ENCODE measurements at places on chromosomes 5 and 9.

- no peak for DNase-seq
These were observed 118.5 kb downstream of the UGCG start for GRCh38 chr9:112015149-112015548.

- DNase-seq, result no peak
These were observed 119.7 kb upstream of the NIPBL start for GRCh38 chr5:36756848-36757247.

GRCh38 chr5:137753691-137754187, 424 bp downstream of the HNRNPA0 start:
- no peak for DNase-seq

- DNase-seq, result no peak
These were observed 7.5 kb downstream of the NR2F1 start for GRCh38 chr5:93590493-93590892.

DNA sequence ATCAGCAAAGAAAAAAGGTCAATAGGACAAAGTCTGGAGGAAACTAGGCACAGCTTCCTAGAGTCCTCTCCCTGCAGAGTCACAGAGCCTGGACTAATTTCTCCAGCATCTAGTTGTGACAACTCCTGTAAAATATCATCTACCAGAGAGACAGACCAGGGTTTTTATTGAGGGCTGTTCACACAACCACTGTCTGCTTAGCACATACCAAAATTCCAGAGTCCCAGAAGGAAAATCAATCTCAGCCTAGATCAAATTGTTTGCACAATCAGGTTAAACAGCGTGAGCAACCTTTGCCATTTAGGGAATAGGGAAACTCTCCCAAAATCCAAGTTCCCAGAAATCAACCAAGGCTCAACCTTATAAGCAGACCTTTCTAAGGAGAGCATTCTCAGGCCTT, 190.3 kb downstream of the SYK start:
- DNase-seq, result no peak

DNA sequence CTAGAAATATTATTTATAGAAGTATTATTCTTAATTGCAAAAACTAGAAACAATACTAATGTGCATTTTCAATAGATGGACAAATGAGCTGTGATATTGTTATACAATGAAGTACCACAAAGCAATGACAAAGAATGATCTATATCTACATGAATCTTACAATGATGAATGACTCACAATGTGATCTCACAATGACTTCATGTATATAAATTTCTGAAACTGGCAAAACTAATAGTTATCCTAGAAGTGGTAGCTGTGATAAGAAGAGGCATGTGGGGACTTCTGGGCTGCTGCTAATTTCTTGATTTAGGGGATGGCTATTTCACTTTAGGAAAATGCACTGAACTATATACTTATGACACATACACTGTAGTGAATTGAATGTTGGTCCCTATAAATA, 396.0 kb upstream of the ZNF608 start:
- no peak for DNase-seq

- DNase-seq, result no peak
These were observed 18.1 kb downstream of the MAMDC2 start for GRCh38 chr9:70061776-70062175.

DNA sequence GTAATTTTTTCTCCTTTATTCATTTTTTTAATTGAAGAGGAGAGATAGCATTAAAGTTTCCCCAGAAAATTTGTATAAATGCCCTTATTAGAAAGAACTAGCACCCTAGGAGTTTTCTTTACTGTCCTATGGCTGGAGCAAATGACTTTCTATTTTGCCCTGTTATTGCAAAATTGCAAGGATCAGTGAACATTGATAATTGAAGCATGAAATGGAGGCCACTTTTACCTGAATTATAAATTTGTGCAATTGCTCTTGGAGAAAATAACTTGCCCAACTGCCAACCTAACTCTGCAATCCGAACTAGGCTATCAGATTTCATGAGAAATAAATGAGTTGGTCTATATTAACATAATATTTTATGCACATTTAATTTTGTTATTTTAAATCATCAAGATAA, 111.9 kb downstream of the MTRR start:
- DNase-seq, result no peak

DNA sequence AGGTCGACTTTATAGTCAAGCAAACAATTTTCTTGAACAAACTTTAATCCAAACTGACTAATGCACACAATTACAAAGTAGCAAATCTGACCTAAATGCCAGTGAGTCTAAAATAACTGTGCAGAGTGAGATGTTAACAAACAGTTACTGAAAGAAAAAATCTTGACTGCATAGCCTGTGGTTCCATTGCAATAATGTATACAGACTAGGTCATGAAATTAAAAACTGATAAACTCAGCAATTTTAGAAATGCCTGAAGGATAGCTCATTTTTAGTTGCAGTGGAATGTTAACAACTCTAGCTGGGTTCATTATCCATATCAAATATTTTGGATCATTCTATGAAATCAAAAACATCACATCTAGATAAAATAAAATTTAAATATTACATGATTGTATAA, 73.4 kb upstream of the CDH12 start:
- no peak for DNase-seq

GRCh38 chr5:90398726-90399125, 10.8 kb downstream of the CETN3 start:
- no peak for DNase-seq

- DNase-seq, result no peak
These were observed 39.2 kb downstream of the DCAF10 start for GRCh38 chr9:37839496-37840461.

- no peak for DNase-seq
These were observed 309.9 kb downstream of the IRX1 start for GRCh38 chr5:3905521-3905920.

DNA sequence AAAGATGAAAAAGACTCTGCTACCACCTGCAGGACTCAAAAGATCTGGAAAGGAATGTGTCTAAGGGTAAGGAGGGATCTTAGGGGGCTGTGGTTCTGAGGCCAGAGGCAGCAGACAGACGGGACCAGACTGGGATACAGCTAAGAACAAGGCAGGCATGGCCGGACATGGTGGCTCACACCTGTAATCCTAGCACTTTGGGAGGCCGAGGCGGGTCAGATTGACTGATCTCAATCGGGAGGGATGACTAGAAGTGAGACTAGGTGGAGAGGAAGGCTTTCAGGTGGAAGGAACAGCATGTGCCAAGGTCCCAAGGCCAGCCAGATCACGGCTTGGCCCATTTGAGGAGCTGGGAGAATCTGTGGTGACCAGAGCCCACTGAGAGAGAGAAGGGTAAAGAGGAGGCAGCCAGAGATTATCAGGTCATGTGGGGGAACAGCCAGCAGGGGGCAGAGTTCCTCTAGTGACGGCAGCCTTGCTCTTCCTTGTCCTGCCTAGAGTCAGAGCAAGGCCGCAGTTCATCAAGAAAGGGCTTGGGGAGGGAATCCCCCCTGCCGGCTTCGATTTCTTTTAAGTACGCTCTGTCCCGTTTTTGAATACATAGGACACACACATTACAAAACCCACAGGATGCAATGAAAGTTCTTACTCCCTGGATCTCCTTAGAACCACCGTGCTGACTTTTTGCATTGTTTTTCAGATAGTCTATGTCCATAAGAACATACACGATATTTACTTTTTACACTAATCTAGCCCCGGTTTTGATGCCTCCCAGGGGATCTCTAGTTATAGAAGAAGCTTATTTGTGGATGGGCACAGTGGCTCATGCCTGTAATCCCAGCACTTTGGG, 2.6 kb upstream of the OLFML2A start:
- DNase-seq, result peak; percentile 66

- DNase-seq, result no peak
These were observed 175.7 kb downstream of the MELK start for GRCh38 chr9:36748322-36748899.

DNA sequence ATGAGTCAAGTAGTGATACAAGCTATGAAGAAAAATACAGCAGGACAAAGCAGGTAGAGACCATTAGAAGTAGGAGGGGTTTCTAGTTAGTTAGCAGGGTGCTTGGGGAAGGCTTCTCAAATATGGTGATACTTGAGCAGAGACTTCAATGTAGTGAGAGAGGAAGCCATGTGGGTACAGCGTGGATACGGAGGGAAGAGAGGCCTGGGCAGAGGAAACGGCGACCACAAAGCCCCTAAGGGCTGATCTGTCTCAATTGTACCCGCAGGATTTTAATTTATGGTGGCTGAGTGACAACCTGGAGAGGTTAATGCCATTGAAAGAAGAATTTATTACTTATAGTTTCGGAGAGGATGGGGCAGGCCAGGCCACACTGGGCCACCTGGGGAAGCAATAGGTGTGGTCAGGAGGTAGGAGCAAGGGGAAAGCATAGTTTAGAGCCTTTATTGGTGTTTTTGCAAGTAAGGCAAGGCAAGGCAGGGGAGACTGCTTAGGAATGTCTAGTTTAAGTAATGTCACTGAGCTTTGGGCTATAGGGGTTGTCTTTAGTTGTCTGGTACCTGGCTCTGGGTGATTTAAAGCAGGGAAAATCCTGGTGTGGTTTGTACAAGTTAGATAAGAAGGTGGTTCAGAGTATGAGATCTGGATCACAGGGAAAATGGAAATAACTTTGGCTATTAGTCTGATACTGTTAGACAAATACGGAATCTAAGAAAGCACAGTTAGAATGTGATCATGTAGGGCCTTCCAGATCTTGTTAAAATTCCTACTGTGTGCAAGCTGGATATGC, 42.6 kb downstream of the GCNT4 start:
- DNase-seq, result no peak

GRCh38 chr5:14659821-14660607, 4.5 kb upstream of the OTULIN start:
- DNase-seq, result no peak

DNA sequence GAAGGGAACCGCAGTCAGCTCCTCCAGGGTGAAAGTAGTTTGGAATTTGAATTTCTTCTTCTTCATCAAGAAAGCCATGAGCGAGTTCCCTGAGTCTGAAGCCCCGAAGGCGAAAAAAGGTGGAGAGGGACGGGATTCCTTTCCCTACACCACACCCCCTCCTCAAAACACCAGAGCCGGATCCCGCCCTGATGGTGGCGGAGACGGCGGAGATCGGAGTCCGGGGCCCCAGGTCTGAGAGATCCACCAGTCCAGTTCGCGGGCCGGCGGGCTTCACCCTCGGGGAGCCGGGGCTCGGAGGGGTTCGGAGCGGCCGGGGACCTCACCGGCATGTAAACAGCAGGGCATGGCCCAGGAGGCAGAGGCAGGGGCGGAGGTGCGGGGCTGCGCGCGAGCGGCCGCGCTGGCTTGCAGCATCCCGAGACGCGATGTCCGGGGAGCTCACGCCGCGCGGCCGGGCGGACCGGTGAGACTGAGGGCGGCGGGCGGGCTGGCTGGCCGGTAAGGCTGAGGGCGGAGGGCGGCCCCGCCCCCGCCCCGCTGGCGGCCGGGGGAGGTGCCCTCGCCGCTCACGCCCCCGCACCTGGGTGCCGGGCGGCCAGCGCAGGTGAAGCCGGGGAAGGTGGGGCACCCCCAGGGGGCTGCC, 606 bp downstream of the EEIG1 start:
- DNase-seq, result no peak

- no peak for DNase-seq
These were observed 8.7 kb downstream of the RHOBTB3 start for GRCh38 chr5:95739857-95740256.

- no peak for DNase-seq
These were observed 153.9 kb downstream of the PCSK5 start for GRCh38 chr9:76044266-76044819.

DNA sequence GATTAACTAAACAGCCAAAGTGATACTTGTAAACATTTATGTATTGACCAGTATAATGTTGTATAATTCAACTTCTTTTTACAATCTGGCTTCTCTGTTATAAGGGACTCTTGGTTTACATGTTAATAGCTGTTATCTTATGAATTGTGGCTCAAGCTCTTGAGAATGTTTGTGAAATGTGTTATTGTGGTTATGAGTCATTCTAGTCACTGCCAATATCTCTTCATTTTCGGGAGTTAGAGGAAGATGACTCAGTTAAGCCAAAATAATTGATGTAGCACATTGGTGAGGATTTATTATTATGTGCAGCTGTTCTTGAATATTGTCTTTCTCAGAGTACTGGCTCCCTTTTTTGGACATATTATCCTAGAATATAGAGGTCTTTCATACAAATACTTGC, 655.2 kb upstream of the RIOK2 start:
- DNase-seq, result no peak

GRCh38 chr5:152551061-152551460, 146.0 kb upstream of the NMUR2 start:
- DNase-seq, result no peak

- no peak for DNase-seq
These were observed 331.9 kb upstream of the CCNG1 start for GRCh38 chr5:163105456-163105855.

GRCh38 chr9:79693750-79694149, 122.0 kb downstream of the TLE4 start:
- no peak for DNase-seq

- DNase-seq, result no peak
These were observed 4.4 kb downstream of the MPDZ start for GRCh38 chr9:13274886-13275641.

GRCh38 chr9:129109952-129110739, 447 bp downstream of the CRAT start:
- no peak for DNase-seq

GRCh38 chr5:118791926-118792734, 196.2 kb downstream of the DTWD2 start:
- no peak for DNase-seq

GRCh38 chr9:6640268-6641051, 5.1 kb downstream of the GLDC start:
- DNase-seq, result no peak
